Endothelial cell (in vitro differentiated cells): ENCODE measurements at places on chromosomes 2 and 18.
A peak's percentile ranks its signal among the peaks of the same experiment; 100 is the strongest.

DNA sequence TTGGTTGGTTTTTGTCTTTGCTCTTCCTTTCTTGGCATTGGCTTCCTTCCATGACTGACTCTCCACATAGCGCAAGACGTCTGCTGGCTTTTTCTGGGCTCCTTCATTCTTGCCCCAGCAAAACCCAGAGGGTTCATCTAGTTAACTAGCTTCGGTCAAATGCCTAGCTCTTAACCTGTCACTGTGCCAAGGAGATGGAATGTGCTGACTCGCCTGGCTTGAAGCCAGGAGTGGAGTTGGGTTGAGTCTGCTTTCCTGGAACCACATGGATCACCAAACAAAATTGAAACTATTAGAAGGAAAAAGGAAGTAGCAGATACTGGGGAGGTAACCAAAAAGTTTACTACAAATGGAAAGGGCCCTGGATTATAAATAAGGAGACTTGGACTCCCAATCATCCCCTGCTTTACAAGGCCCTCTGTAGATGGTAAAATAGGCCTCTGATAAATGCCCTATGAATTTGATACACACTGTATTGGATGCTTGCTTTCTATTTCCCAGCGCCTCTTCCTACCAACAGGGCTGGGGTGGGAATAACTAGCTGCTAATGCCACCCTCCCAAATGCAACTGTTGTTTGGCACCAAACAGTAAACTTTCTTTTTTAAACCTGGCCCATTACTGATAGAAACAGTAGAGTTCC lies 11.3 kb downstream of the MALT1 start:
- DNase-seq = no peak
- H3K4me3 ChIP-seq = no peak overlapping the region
- no peak overlapping the region for H3K27ac ChIP-seq

GRCh38 chr2:224837558-224837957 lies 121.4 kb upstream of the CCDC195 start:
- DNase-seq = no peak
- H3K27ac ChIP-seq = no peak overlapping the region
- H3K36me3 ChIP-seq = peaks cover 13% of the 10 kb centered on the region
- H3K4me3 ChIP-seq = no peak overlapping the region
- peaks cover 6% of the 10 kb centered on the region for H3K4me1 ChIP-seq

DNA sequence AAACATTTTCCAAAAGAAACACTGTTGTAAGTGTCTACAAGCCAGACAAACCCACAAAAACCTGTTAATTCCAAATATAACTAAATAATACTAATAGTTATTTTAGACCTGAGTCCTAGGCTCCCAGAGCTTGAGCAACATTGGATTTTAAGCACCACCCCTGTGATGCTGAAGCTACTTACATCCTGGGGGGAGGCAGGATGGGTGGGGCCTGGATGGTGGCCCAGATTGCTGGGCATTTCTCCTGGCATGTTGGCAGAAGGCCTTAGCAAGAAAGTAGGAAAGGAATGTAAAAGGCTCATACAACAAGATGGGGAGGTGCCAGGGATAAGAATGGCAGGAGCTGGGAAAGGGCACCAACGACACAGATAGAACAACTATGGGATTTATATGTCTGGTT lies 50.7 kb upstream of the OTX1 start:
- no peaks in the 10 kb centered on the region for H3K36me3 ChIP-seq
- H3K27me3 ChIP-seq = no peaks in the 10 kb centered on the region
- no peak for DNase-seq
- H3K4me1 ChIP-seq = peaks cover 3% of the 10 kb centered on the region

DNA sequence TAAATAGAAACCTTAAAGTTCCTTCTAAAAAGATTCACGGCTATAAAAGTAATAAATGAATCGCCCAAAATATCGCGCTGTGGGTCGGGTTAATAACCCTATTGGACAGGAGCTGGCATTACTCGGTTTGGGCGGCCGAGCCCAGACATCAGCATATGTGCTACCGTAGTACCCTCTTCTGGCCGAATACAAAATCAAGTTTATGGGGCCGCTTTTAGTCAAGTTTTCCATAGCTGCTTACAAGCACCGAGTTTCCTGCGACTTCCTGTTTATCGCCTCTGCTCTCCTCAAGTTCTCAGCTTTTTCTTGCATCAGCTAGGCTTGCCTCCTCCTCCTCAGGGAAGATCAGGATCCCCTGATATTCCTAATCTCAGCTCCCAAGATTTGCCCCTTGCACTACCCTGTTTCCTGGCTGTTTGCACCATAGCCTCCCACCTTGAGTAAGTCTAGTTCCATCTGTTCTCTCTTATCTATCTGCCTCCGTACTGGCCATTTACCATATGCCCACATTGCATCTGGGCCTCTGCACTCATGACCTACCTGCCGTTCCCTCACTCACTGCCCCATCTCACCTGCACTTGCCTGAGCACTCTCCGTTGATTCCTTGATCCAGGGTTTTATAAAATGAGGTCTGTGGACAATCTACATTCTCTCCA lies 56.1 kb downstream of the SLC35F5 start:
- no peak overlapping the region for H3K27ac ChIP-seq
- no peak overlapping the region for H3K4me3 ChIP-seq

- no peaks in the 10 kb centered on the region for H3K36me3 ChIP-seq
- H3K4me3 ChIP-seq = no peak overlapping the region
- DNase-seq = no peak
- peaks cover 8% of the 10 kb centered on the region for H3K27me3 ChIP-seq
- peaks cover 3% of the 10 kb centered on the region for H3K4me1 ChIP-seq
These were observed 65.3 kb upstream of the SMAD7 start for GRCh38 chr18:49015886-49016647.

DNA sequence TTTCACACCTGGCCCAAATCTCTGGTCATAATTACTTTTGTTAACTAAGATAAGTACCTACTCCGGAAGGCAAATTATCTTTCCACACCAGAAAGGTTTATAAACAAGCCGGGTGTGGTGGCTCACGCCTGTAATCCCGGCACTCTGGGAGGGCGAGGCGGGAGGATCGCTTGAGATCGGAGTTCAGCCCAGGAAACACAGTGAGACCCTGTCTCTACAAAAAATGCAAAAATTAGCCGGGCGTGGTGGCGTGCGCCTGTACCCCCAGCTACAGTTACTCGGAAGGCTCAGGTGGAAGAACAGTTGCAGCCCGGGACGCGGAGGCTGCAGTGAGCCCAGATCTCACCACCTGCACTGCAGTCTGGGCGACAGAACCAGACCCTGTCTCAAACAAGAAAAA lies 2.1 kb downstream of the PUM2 start:
- no peaks in the 10 kb centered on the region for H3K36me3 ChIP-seq
- H3K4me1 ChIP-seq = peaks cover 30% of the 10 kb centered on the region
- peak overlapping the region; percentile 91 for H3K4me3 ChIP-seq
- H3K27me3 ChIP-seq = no peaks in the 10 kb centered on the region
- no peak overlapping the region for H3K27ac ChIP-seq

- no peak overlapping the region for H3K27ac ChIP-seq
- H3K36me3 ChIP-seq = peaks cover 3% of the 10 kb centered on the region
- H3K4me3 ChIP-seq = no peak overlapping the region
- no peak for DNase-seq
- no peaks in the 10 kb centered on the region for H3K27me3 ChIP-seq
These were observed 20.6 kb upstream of the CHRNA1 start for GRCh38 chr2:174784909-174785308.

GRCh38 chr18:8186413-8186812 lies 422.8 kb upstream of the RAB12 start:
- peaks cover 4% of the 10 kb centered on the region for H3K27me3 ChIP-seq
- H3K36me3 ChIP-seq = peaks cover 10% of the 10 kb centered on the region
- no peak for DNase-seq
- H3K27ac ChIP-seq = no peak overlapping the region
- H3K4me1 ChIP-seq = peaks cover 11% of the 10 kb centered on the region

- H3K27ac ChIP-seq = peak overlapping the region; percentile 39
- peaks cover 4% of the 10 kb centered on the region for H3K27me3 ChIP-seq
- no peak for DNase-seq
- H3K36me3 ChIP-seq = no peaks in the 10 kb centered on the region
- peak overlapping the region; percentile 66 for H3K4me3 ChIP-seq
These were observed 27.5 kb upstream of the KCTD1 start for GRCh38 chr18:26575865-26576217.

DNA sequence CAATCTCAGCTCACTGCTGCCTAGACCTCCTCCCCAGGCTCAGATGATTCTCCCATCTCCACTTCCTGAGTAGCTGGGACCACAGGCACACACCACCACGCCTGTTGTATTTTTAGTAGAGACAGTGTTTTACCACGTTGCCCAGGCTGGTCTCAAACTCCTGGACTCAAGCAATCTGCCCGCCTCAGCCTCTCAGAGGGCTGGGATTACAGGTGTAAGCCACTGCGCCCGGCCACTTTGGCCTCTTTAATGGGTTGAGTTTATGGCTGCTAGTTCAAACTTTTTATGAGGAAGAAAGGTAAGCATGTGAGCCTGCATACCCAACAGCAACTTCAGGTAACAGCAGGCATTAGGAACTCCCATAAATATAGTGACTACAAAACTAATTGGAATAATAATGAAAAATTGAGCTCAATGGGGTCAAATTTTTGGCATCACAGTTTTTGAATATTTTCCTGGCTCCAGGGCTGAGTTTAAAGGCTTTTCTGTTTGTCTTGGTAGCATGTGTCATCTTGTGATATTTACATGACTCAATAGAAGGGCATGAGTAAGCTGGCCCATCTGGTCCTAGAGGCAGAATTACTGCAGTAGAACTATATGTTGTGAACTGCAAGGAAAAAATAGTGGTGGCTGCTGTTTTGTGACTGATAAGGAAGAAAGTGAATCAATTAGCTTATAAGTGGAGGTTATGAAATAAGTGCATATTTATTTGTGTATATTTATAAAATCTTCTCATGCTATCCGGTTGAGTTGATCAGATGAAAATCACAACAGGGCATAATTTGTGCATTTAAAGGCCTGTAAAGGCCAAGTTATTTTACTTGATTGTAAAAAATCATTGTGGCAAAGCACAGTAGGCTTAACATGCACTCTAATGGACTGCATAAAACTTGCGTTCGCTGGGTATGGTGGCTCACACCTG lies 24.8 kb downstream of the GALM start:
- no peak overlapping the region for H3K4me3 ChIP-seq
- DNase-seq = no peak
- H3K36me3 ChIP-seq = peaks cover 8% of the 10 kb centered on the region
- H3K27me3 ChIP-seq = peaks cover 3% of the 10 kb centered on the region

- peaks cover 14% of the 10 kb centered on the region for H3K4me1 ChIP-seq
- H3K36me3 ChIP-seq = peaks cover 3% of the 10 kb centered on the region
- H3K4me3 ChIP-seq = no peak overlapping the region
- no peak overlapping the region for H3K27ac ChIP-seq
- H3K27me3 ChIP-seq = no peaks in the 10 kb centered on the region
- no peak for DNase-seq
These were observed 181.4 kb downstream of the FAM210A start for GRCh38 chr18:13544953-13545352.

- H3K36me3 ChIP-seq = no peaks in the 10 kb centered on the region
- no peak overlapping the region for H3K4me3 ChIP-seq
- no peaks in the 10 kb centered on the region for H3K27me3 ChIP-seq
- H3K27ac ChIP-seq = no peak overlapping the region
These were observed 180.3 kb downstream of the GCA start for GRCh38 chr2:162524192-162524591.

GRCh38 chr2:144520756-144521487 lies 1.0 kb upstream of the ZEB2 start:
- peaks cover 15% of the 10 kb centered on the region for H3K27me3 ChIP-seq
- peaks cover 8% of the 10 kb centered on the region for H3K36me3 ChIP-seq
- no peak for DNase-seq
- H3K27ac ChIP-seq = no peak overlapping the region
